Dermis microvascular lymphatic vessel endothelial cell (primary cell): ENCODE measurements at places on chromosomes 3 and 15.

DNA sequence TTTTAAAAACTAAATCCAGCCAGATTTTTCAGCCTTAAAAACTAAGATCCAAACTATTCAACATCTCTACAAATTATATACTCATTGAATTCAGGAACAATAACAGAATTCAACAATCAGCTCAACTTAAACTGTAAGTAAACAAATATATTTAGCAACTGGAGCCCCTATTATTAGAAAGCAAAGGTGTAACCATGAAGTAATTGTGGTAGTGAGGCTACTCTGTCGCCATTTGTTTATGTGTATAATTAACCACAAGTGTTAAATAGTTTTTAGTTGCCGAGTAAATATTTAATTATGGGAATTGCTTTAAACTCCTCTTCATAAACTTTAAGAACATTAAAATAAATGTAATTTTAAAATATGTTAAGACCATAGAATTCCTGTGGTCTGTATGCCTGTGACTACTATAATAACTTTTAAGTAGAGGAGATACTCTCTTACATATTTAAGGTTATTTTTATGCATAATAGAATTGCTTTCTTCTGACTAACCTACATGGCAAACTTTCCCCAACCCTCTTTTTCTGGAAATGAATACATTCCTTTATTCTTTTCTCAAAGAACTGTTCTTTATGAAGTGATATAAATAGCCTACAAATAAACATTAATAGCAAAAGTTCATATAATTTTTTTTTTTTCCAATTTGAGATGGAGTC, 51.2 kb downstream of the MFN1 start:
- DNase-seq = no peak

GRCh38 chr3:23435318-23435717, 232.2 kb downstream of the UBE2E2 start:
- DNase-seq = no peak

DNA sequence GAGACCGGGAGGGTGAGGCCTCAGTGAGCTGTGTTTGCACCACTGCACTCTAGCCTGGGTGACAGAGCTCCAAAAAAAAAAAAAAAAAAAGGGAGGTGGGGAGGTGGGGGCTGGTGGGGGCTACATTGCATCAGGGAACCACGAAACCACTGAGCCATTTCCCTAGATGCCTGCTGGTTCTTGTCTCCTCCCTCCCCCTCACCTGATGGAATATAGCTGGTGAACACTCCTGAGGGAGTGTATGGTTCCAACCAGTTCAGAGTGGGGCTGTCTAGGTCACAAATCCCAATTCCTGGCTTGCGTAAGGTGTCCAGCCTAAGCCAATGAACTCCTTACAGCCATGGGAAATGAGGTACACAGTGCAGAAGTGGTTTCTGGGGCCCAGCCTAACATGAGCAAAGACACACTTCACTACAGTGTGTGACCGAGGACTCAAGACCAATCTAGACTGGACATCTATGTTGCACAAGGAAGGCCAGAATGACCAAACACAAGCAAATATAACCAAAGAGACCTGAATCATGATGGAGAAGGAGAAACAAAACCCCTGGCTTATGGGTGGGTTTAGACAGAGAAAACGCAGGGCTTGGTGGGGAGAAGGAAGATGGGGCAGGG, 39.1 kb upstream of the OSBPL11 start:
- no peak for DNase-seq

- peak; percentile 8 for DNase-seq
Observed at GRCh38 chr3:151379083-151379734, 5.3 kb downstream of the P2RY12 start.

GRCh38 chr3:94049267-94049666, 13.4 kb downstream of the DHFR2 start:
- DNase-seq = no peak

DNA sequence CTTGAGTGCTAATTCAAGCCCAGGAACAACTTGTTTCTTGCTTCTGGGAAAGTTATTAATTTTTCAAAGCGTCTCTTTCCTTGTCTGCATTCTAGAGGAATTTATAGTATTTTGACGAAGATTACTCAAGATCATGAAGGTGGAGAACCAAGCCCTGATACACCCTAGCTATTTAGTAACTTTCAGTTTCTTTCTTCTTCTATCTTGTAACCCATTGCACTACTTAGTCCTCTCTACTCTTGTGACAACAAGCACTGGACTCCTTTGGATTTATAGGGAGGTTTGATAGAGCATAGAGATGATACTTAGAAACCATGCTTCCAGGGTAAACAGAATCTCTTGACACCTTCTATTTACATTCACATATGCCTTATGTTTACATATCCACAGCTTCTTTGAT, 203.3 kb upstream of the GRM7 start:
- DNase-seq = no peak

DNA sequence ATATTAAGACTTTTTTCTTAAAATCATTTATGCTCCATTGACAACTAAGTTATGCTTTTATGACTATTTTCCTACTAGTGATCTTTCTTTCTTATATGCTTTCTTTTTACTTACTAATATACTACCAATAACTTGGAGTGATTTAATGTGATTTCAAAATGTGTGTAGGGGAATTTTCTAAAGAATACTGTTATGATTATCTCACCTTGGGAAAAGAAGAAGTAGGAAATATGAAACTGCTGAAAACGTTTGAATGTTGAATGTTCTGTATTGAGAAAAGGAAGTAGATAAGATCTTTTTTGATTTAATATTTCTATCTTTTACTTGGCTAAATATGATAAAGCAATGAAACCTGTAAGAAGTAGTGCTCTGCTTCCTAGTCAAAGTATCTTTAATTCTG, 7.8 kb upstream of the CD200R1 start:
- no peak for DNase-seq

DNA sequence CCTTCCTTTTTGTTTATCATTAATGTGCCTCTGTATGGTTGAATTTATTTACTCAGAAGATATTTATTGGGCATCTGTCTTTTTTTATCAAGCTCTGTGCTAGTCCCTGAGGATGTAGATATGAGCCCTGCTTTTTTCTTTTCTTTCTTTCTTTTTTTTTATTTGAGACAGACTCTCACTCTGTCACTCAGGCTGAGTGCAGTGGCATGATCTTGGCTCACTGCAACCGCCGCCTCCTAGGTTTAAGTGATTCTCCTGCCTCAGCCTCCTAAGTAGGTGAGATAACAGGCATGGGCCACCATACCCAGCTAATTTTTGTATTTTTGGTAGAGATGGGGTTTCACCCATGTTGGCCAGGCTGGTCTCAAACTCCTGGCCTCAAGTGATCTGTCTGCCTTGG, 58.5 kb downstream of the MBNL1 start:
- no peak for DNase-seq

GRCh38 chr3:137792626-137793271, 28.6 kb downstream of the SOX14 start:
- DNase-seq = peak; percentile 6

DNA sequence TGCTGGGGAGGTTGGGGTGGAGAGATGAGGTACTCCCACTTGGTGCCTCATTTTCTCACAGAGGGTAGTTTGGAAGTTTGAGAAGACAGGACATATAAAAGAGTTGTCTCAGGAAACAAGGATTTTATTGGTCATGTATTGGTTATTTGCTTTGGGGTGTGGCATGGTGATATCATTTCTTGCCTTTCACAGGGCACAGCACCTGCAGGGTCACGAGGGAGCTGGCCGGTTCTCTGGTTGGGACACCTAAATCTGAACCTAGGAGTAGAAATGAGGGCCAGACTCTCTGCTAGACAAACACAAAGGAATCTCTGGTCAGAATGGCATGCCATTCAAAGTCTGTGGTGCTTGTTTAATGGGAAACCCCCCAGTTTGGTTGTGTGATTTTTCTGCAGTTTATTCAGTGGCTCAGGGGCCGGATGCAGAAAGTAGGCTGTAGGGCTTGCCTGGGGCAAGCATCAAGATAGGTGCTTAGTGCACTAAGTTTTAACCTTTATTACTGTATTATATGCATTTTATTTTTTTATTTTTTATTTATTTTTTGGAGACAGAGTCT, 237.7 kb upstream of the EIF1B start:
- no peak for DNase-seq

DNA sequence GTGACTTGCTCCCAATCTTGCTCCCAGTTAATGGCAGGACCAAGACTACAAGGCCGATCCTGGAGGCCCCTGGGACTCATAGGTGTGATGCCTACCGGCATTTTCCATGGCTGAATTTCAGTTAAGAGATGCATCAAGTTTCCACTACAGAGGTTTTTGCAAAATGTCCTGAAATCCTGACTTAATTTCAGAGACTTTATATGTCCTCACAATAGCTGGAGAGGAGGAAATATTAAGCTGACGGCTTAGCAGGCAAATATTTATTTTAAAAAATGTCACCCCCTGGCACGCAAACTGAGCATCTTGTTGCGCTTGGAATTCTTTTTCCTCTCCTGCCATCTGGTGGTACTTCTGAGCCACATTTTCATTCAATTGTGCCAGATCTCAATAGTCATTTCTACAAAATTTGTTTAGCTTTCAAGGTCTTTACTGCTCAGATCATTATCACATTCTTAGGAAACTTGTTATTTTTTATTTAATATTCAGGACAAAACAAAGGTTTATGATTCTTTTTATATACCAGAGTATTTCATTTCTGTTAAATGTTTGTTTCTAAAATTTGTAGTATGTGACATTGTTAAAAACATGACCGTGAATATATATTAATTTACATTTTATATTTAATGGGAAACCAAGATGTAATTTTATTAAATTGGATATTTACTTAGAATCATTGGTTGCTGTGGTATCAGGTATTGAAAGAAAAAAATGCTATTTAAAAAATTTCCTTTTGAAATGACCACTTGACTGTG, 189.2 kb upstream of the THRB start:
- DNase-seq = peak; percentile 61

DNA sequence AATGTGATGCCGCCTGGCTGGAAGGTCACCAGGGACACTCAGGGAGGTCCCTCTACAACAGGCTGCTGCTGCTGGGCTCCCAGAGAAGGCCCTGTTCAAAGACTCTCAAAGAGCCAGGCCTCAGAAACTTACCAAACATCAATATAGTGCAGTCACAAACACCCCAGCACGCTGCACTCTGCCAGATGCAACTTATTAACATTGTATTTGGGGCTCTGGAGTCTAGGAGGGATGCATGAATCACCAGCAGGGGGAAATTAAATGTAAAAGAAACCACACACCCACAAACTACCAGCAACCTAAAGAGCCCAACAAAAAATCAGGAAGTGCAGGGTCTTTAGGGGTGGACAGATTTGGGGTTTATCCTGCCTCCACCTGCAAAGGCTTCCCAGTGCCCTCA, 74.6 kb upstream of the SPATA12 start:
- no peak for DNase-seq

- DNase-seq = no peak
Observed at GRCh38 chr15:82056958-82057823, 11.4 kb upstream of the MEX3B start.

GRCh38 chr3:117734496-117734895, 1024.9 kb downstream of the TUSC7 start:
- no peak for DNase-seq

- no peak for DNase-seq
Observed at GRCh38 chr3:27500986-27501385, 16.8 kb upstream of the SLC4A7 start.

DNA sequence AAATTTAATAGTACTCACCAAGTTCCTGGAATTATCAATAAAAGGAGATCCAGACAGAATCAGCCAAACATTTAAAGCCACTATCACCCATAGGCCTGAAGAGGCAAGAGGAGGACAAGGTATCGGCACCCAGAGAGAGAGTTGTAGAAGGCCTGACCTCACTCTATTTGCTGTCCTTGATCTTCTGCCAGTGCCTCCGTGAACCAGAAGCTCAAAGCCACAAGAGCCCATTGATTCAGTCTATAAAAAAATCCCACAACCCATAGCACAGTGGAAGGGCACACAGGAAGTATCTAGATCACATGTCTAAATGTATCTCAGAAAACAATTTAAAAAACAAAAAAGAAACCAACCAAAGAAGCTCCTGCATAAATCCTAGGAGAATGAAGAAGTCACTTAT, 68.6 kb upstream of the FAM174B start:
- no peak for DNase-seq

GRCh38 chr3:161208931-161209330, 12.2 kb upstream of the NMD3 start:
- no peak for DNase-seq

DNA sequence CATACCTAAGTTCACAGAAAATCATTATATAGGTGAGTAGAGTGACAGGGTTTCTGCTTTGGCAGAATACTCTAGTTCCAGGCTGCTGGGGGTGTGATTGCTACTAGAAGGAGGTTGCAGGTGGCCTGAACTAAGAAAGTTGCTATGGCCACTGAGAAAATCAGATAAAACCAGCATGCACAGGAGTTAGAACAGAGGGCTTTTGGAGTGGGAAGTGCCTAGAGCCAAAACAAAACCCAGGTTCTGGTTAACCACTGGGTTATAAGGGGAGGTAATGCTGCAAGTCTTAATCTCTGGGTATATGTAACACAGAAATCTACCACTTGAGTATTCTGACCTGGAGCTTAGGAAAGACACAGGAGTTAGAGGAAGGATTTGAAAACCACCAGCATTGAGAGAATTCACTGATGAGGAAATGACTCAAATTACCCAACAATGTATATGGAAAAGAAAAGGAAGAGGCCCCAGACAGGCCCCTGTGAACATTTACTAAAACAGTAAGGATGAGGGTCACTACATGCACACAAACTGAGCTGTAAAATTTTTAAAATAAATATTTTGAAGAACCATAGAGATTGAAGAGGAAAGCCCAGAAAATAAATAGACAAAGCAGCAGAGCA, 60.0 kb downstream of the PLOD2 start:
- DNase-seq = peak; percentile 7

GRCh38 chr3:146067048-146067447, 93.9 kb downstream of the PLOD2 start:
- no peak for DNase-seq

- no peak for DNase-seq
Observed at GRCh38 chr3:33385423-33385822, 54.8 kb downstream of the UBP1 start.

- DNase-seq = no peak
Observed at GRCh38 chr3:106115557-106115956, 246.7 kb upstream of the CBLB start.
